ENCODE measurements at places on chromosomes 7 and 10.

DNA sequence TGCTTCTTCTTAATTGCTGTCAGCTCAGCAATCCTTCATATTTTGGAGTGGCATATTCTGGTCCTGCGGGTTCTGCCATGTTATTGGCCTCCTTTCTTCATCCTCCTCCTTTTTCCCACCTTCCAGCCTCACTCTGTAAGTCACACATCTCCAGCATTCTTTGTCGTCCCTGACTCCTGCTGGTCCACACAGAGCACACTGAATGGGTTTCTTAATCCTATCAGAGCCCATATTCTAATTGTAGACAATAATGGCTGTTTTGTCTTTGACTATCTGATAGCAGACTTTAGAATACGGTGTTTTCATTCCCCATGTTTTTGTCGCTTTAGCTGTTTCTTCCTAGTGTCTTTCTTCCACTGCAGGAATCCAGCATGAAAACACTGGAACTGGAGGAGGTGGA is 389.6 kb downstream of the REEP3 start:
- H3K27me3 ChIP-seq: peaks cover 4% of the 10 kb centered on the region
- no peak for DNase-seq
- H3K4me1 ChIP-seq: no peaks in the 10 kb centered on the region
- no peak overlapping the region for H3K4me3 ChIP-seq
- H3K36me3 ChIP-seq: no peaks in the 10 kb centered on the region
- no peak overlapping the region for H3K27ac ChIP-seq

GRCh38 chr7:137981668-137982067 is 20.2 kb downstream of the CREB3L2 start:
- H3K36me3 ChIP-seq: no peaks in the 10 kb centered on the region
- H3K27ac ChIP-seq: no peak overlapping the region
- H3K4me1 ChIP-seq: peaks cover 38% of the 10 kb centered on the region
- no peak for DNase-seq
- no peak overlapping the region for H3K4me3 ChIP-seq

- H3K27ac ChIP-seq: no peak overlapping the region
- no peaks in the 10 kb centered on the region for H3K4me1 ChIP-seq
- DNase-seq: no peak
- H3K4me3 ChIP-seq: no peak overlapping the region
These were observed 18.5 kb downstream of the CYP51A1 start for GRCh38 chr7:92115821-92116220.

DNA sequence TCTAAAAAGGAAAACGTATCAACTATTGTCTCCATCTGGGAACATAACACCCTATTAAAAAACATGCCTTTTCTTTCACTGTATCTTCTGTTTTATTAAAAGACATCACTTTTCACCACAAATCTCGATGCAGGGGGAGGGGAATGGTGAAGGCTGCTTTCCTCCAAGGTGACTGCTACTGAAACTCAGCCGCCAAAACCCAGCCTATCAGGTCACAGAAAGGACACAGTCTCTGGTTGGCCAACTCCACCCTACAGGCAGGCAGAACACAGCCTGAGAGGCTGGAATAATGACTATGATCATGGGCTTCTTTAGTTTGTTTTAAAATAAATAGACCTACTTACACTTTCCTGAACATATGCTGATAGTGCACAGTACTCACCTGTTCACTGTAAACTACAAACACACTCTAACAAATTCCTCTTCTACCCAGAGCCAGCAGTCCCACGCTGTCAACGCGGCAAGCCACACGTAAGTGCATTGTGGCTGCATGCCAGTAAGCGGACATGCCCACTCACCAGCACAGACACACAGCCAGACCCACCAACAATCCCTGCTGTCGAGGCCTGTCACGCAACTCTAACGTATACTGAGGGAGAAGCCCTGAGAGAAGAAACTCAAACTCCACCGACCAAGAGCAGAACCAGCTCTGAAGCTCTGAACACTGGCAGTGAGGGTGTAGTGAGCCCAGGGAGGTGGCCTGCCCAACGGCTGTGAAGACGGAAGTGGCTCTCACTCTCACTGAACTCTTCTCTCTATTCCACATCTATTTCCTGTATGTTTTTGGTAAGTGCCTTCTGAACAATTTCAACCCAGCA is 41.8 kb downstream of the NCAPG2 start:
- H3K4me1 ChIP-seq: no peaks in the 10 kb centered on the region
- H3K4me3 ChIP-seq: no peak overlapping the region
- H3K36me3 ChIP-seq: peaks cover 14% of the 10 kb centered on the region
- H3K27ac ChIP-seq: no peak overlapping the region
- no peak for DNase-seq

DNA sequence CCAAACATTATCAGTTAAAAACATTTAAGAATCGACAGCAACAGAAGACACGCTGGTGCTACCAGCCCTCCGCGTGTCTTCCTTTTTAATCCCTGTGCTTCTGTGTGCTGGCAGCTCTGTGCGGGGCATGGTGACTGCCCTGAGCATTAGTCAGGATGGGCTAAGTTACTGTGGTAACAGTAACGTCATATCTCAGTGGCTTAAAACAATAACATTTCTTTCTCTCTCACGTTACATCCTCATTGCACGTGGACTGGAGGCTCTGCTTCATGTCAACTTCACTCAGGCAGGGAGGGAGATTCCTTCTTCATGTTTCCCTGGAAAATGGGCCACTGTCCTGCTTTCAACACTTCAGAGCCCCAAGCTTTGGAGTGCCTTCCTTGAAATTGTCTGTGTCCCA is 378.5 kb downstream of the CCSER2 start:
- no peak overlapping the region for H3K4me3 ChIP-seq
- no peaks in the 10 kb centered on the region for H3K4me1 ChIP-seq
- no peaks in the 10 kb centered on the region for H3K27me3 ChIP-seq
- no peak overlapping the region for H3K27ac ChIP-seq

DNA sequence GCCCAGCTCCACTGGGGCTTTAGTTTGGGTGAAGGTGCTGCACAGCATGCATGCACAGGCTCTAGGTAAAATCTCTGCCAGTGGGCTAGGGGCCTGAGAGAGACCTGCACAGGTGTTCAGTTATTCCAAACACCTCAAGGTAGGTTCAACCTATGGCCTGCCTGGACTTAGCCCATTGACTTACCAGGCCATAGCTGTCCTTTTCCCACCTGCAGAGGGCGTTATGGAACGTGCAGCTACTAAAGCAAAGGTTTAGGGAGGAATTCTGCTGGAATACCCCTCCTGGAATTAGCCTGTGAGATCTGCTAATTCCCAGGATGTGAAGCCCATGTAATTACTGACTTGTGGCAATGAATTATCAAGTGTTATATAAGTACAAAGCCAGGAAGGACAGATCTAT is 3.6 kb downstream of the VWC2 start:
- no peak overlapping the region for H3K4me3 ChIP-seq
- H3K4me1 ChIP-seq: peaks cover 72% of the 10 kb centered on the region
- no peaks in the 10 kb centered on the region for H3K36me3 ChIP-seq
- no peak for DNase-seq

DNA sequence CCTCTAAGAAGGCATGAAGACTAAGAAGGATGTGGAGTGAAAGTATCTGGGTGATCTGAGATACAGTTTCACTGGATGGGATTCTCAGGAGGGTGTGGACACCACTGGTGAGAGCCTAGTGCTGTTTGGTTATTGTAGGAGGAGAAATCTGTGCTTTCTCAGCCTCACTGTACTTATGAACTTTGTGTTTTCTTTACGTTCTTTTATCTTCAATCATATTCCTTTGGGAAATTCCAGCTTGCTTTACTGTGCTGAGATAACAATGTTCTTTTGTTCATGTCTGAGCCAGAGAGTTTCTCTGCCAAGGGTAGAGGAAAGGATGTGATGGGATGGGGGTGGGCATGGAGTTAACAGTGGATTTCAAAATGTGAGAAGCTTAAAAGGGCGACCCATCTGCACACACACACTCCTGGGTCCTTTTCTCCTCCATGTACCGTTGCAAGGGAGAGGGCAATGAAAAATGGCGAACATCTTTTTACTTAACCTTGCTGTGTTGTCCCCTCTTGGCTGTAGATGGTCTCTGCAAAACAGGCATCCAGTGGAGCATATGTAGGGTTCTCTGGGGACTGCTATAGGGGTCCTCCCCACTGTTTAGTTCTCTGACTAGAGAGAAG is 25.0 kb upstream of the TAX1BP1 start:
- no peaks in the 10 kb centered on the region for H3K36me3 ChIP-seq
- no peak overlapping the region for H3K27ac ChIP-seq
- no peaks in the 10 kb centered on the region for H3K27me3 ChIP-seq
- no peaks in the 10 kb centered on the region for H3K4me1 ChIP-seq
- no peak overlapping the region for H3K4me3 ChIP-seq

GRCh38 chr10:72228318-72228751 is 12.3 kb upstream of the ASCC1 start:
- H3K4me3 ChIP-seq: no peak overlapping the region
- no peaks in the 10 kb centered on the region for H3K27me3 ChIP-seq
- no peak for DNase-seq
- H3K36me3 ChIP-seq: peaks cover 3% of the 10 kb centered on the region

DNA sequence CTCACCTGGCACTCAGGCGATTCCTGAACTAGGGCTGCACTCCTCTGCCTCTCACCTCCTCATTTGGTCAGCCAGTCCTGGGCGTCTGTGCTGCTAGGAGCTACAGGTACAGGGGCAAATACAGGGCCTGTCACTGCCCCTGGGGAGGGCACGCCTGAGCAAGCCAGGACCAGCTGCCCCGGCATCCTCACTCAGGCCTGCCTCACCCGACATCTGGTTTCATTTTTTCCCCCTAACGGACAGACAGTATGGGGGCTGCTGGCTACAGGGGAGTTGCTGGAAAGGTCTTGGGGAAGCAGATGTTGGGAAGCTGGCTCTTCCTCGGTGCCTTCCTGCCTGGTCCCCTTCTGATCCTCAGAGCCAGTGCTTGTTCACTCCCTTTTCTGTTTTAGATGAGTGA is 77.3 kb upstream of the PPIF start:
- H3K4me1 ChIP-seq: peaks cover 96% of the 10 kb centered on the region
- DNase-seq: no peak
- H3K4me3 ChIP-seq: no peak overlapping the region
- no peaks in the 10 kb centered on the region for H3K36me3 ChIP-seq
- no peaks in the 10 kb centered on the region for H3K27me3 ChIP-seq
- H3K27ac ChIP-seq: peak overlapping the region; percentile 38

GRCh38 chr10:22103701-22104470 is 100.4 kb upstream of the DNAJC1 start:
- no peaks in the 10 kb centered on the region for H3K36me3 ChIP-seq
- H3K4me1 ChIP-seq: no peaks in the 10 kb centered on the region
- no peak for DNase-seq
- no peak overlapping the region for H3K4me3 ChIP-seq
- H3K27me3 ChIP-seq: no peaks in the 10 kb centered on the region
- no peak overlapping the region for H3K27ac ChIP-seq

- H3K27me3 ChIP-seq: no peaks in the 10 kb centered on the region
- no peak overlapping the region for H3K4me3 ChIP-seq
- H3K27ac ChIP-seq: no peak overlapping the region
- H3K36me3 ChIP-seq: no peaks in the 10 kb centered on the region
- no peaks in the 10 kb centered on the region for H3K4me1 ChIP-seq
These were observed 12.2 kb downstream of the FOXP2 start for GRCh38 chr7:114426824-114427223.

GRCh38 chr10:15265558-15265957 is 97.1 kb upstream of the NMT2 start:
- H3K27ac ChIP-seq: no peak overlapping the region
- H3K4me1 ChIP-seq: no peaks in the 10 kb centered on the region
- DNase-seq: no peak
- H3K27me3 ChIP-seq: no peaks in the 10 kb centered on the region
- no peaks in the 10 kb centered on the region for H3K36me3 ChIP-seq

DNA sequence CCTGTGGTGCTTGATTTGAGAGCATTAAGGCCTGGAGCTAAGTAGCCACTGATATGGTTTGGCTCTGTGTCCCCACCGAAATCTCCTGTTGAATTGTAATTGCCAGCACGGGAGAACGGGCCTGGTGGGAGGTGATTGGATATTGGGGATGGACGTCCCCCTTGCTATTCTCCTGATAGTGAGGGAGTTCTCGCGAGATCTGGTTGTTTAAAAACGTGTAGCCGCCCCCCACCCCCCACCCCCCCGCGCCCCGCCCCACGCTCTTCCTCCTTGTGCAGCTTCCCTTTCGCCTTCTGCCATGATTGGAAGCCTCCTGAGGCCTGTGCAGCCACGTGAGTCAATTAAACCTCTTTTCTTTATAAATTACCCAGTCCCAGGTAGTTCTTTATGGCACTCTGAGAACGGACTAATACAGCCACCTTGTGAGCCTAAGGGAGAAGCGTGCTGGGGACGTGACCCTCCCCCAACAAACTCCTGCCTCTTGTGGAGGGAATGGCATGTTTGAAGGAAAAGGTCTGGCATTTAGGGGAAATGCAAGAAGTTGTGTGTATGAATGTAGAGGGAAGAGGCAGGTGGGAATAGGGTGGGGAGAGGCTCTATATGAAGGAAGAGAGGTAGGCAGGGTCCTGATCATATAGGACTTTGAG is 118.0 kb upstream of the KMT2C start:
- H3K27ac ChIP-seq: no peak overlapping the region
- no peaks in the 10 kb centered on the region for H3K4me1 ChIP-seq
- H3K4me3 ChIP-seq: no peak overlapping the region
- no peaks in the 10 kb centered on the region for H3K36me3 ChIP-seq
- H3K27me3 ChIP-seq: no peaks in the 10 kb centered on the region

- H3K36me3 ChIP-seq: no peaks in the 10 kb centered on the region
- H3K4me1 ChIP-seq: peaks cover 12% of the 10 kb centered on the region
- no peak overlapping the region for H3K4me3 ChIP-seq
- H3K27me3 ChIP-seq: no peaks in the 10 kb centered on the region
- no peak overlapping the region for H3K27ac ChIP-seq
These were observed 5.3 kb downstream of the TECTB start for GRCh38 chr10:112288486-112288885.

- no peak for DNase-seq
- H3K4me3 ChIP-seq: no peak overlapping the region
- H3K36me3 ChIP-seq: no peaks in the 10 kb centered on the region
- no peaks in the 10 kb centered on the region for H3K4me1 ChIP-seq
- H3K27ac ChIP-seq: no peak overlapping the region
These were observed 111.5 kb downstream of the SEMA3C start for GRCh38 chr7:80807166-80807900.

DNA sequence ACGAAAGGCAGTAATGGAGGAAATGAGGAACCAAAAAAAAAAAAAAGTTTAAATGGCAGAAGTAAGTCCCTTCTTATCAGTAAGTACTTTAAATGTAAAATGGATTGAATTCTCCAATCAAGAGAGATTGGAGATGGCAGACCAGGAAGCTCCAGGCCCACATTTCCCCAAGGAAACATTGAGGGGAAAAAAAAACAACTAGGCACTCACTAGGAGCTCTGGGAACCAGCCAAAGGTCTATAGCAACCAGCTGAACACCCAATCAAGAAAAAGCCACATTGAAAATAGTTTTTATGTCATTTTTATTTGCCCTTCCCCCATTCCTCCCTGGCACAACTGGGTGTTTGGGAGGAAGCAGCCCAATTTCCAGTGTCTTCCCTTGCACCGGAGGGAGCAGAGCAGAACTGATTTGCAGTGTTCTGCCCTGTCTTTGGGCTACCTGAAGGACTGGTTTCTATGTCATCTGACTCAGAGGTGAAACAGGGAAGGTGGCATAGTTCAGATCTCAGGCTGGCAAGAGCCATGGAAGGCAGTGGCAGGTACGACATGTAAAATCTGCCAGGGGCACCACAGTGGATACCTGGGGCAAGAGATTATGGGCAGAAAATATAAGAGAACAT is 121.9 kb downstream of the SMURF1 start:
- H3K36me3 ChIP-seq: peaks cover 29% of the 10 kb centered on the region
- H3K4me1 ChIP-seq: peaks cover 13% of the 10 kb centered on the region
- H3K27ac ChIP-seq: no peak overlapping the region
- DNase-seq: no peak
- H3K4me3 ChIP-seq: no peak overlapping the region

Measured in heart right ventricle (tissue), 16 donors.